ENCODE measurements at places on chromosomes 1 and 21.
A peak's percentile ranks its signal among the peaks of the same experiment; 100 is the strongest.

DNA sequence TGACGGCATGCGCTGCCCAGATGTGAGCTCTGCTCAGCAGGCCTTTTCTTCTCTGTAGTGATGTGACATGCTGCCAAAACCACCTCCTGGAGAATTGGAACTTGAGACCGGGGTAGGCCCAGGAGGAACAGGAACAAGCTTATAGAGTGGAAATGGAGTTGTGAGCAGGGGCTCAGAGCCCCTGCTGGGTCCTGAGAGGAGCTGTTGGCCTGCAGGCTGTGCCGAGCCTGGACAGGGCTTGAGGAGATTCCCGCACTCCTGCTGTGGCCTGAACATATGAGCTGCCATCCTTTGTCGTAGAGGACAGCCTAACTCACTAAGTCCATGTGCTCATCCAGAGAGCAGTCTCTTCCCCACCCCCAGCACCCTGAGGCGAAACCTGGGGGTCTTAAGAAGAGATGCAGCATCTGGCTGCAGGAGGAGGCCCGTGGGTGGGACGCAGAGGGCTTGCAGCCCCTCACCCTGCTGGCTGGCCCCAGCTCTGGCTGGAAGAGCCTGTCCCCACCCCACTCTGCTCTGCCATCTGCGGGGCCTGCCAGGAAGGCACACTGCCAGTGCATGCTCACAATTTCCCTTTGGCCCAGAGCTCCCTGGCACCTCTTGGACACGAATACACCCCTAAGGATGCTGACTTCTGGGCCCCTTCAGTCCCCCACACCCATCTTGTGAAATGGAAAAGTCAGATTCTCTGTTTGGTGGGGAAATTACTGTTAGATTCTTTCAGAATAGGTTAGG, 42.5 kb downstream of the PTPRF start:
- DNase-seq = no peak

GRCh38 chr1:63713627-63714481, 60.0 kb upstream of the ROR1 start:
- DNase-seq = no peak

DNA sequence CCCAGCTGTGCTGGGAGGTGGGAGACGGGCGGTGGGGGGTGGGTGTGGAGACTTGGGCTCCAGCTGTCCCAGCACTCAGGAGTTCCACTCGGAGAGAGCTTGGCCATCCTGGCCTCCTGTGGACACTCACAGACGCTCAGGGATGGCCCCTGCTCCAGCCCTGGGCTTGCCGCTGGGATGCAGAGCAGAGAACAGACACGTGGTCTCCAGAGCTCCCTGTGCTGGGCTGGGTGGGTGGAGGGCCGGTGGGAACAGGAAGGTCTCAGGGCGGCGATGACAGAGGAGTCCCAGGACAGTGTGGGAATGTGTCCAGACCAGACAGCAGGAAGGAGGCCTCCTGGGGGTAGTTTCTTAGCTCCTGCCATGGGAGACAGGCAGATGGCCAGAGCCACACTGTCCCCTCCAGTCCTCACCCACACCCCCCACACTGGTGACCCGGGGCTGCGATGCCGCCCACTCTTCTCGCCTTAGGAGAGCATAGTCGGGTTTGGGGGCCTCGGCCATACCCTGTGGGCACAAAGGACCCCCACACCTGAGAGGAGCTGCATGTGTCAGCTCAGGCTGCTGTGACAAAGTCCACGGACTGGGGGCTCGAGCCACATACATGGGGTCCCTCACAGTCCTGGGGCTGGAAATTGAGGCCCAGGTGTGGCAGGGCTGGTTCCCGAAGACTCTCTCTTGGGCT, 2.0 kb downstream of the KRTAP10-9 start:
- no peak for DNase-seq

DNA sequence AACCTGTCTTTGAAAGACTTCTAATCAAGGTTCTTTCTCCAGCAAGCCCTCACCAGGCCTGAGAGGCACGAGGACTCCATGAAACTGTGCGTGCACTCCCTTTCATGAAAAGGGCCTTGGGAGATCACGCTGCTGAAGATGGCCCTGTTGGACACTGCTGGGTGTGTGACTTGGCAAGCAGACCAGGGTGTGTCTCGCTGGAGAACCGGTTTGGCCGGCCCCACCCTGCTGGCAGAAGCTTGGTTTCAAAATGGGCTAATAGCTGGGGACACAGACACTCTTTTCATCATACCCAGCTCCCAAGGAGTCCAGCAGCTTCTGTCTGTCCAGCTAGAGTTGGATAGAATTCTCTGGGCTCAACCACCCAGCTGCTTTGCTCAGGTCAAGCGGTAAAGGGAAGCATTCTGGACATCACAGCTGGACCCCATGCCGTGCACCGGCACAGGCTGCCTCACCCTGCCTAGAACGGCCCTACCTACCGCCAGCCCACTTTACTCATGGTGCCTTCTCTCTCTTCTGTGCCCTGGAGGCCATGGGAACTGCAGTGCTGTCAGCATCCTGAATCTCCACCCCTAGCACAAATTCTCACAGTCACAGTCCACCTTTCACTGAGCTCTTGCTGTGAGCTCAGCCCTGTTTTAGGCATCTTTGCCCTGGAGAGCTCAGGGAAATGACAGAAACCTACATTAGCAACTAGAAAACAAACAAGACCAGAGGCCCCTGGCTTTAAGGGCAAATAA, 24.6 kb downstream of the PKP1 start:
- DNase-seq = peak; percentile 39

DNA sequence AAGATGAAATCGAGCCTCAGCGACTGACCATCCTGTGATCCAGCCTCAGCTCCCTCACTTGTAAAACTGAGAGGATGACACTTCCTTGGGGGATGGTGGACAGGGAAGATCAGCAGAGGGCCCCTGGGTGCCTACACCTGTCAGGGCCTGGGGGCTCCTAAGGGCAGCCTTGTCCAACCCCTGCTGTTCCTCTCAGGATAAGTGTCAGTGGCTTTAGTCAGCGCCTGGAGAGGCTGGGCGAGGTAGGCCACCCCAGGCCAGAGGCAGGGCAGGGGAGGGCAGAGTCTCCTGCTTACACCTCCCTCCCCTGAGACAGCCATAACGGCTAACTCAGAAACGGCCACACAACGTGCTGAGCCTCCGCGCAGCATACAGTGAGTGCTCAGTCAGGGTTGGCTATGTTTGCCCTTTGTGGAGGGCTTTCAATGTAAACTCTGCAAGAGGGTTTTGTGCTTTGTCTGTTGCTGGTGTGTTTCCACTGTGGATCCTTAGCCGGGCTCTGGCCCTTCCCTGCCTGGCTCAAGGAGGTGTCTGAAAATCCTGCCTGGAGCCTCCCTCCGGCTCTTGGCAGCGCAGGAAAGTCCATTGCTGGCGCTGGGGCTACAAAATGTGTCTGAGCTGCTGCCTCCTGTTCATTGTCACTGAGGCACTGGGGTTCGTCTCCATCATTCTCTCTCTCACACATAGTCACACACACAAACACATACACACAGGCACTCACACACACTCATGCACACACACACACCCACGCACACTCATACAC, 588.4 kb downstream of the PTPRU start:
- no peak for DNase-seq

GRCh38 chr1:215710036-215710898, 143.2 kb downstream of the KCTD3 start:
- DNase-seq = peak; percentile 1

DNA sequence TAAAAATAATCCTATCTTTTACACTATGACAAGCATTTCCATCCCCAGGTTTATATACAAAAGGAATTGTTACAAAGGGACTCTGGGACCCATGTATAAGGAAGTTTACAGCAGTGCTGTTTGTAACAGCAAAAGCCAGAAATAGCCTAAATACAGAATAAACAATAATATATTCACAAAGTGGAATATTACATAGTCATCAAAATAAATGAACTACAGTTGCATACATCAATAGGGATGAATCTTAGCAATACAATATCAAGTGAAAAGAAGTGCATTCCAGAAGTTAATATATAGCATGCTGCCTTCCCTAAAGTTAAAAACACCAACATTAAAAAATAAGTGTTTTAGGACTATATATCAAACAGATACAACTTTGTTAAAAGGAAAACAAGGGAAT, 77.3 kb downstream of the EDEM3 start:
- no peak for DNase-seq

DNA sequence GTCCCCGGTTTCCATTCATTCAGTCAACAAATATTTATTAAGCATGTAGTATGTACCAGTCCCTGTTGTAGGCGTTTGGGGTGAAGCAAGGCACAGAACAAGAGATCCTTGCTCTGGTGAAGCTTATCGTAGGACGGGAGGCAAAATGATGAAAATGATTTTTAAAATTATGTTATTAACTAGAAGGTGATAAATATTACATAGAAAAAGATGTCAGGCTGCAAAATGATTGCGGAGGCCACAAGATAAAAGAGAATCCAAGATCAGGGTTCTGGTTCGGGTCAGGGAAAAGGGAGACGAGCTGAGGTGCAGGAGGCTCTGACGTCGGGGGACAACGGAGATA, 602 bp upstream of the CGN start:
- DNase-seq = peak; percentile 88

DNA sequence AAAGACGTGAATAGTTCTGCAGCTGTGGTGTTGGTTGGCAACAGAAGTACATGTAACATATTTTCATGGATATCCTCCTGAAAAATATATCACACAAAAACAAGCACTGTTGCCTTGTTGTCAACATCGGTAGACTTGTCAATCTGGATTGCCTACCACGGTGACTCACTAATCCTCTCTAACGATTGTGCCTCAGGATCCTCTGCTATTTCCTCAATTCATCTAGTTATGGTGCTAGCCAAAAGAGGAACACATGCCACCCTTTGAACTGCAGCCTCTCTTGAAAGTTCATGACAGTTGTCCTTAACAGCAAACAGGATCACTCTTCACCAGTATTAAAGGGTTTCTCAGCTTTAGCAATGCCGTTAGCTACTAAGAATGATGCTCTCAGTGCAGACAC, 25.7 kb downstream of the RASAL2 start:
- no peak for DNase-seq

DNA sequence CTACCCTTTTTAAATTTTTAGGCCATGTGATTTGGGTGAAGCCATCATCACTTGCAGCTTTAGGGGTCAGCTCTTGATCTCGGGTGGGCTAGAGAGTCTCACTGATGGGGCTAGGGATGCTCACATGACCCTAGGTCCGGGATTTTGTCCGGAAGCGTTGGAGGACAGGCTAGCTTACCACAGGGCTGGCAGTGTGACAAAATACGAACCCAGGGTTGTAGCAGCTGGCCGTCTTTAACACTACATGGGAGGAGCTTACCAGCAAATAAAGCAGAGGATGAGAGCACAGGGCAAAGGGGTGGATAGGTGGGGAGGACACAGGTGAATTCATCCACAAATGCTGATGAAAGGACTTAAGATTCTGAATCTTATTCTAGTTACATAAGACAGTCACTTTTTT, 21.9 kb downstream of the GPR161 start:
- DNase-seq = no peak

GRCh38 chr1:162899422-162900146, 38.6 kb upstream of the CCDC190 start:
- DNase-seq = no peak

DNA sequence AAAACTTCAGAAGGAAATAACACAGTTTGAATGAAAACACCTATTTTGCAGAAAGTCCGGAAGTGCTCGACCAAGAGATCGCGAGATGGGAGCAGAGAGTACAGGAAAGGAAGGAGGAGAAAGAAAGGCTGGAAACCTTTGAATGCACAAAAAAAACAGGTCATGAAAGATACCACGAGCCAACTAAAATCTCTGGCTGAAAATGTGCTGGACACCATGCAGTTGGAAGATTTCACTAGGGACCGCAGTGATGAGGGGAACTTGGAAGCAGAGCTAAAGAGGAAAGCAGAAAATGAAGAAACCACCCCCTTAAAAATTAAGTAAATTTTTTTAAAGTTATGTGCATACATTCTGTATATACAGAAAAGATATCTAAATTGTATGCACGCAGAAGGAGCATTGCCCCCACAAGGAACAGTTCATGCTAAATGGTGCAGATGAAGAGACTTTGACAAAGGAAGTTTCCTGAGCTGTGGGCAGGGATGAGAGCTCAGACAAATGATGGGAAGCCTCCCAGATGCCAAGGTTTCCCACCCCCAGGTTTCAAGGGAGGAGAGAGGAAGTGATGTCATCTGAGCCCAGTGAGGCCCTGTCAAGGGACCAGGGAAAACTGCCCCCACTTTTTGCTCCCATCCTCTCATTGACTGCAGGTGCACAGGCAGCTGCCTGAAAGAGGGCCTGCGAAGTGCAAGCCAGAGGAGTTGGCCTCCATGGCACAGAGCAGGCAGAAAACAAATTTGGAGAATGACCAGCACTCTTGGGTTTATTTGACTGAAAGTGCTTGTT, 52.5 kb downstream of the ETS2 start:
- DNase-seq = no peak

DNA sequence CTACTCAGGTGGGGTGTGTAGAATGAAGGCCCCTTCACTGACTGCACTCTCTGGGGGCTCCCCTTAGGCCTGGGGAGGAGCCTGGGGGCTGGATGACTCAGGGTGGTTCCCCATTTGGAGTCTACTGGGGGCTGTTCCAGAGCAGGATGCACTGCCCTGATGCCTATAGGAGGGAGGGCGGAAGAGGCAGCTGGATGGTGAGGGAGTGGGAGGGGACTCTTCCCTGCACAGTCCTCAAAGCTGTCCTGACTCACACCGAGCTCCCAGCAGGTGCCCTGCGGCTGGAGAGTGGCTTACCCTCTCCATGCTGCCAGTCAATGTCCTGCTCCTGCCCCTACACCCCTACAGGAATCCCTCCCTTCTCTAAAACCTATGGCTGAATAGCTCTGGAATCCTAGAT, 204.4 kb downstream of the TRABD2B start:
- DNase-seq = no peak

- DNase-seq = no peak
Observed at GRCh38 chr1:208008534-208008933, 97.6 kb upstream of the CD34 start.

GRCh38 chr1:46020010-46020409, 112.4 kb downstream of the PIK3R3 start:
- no peak for DNase-seq

DNA sequence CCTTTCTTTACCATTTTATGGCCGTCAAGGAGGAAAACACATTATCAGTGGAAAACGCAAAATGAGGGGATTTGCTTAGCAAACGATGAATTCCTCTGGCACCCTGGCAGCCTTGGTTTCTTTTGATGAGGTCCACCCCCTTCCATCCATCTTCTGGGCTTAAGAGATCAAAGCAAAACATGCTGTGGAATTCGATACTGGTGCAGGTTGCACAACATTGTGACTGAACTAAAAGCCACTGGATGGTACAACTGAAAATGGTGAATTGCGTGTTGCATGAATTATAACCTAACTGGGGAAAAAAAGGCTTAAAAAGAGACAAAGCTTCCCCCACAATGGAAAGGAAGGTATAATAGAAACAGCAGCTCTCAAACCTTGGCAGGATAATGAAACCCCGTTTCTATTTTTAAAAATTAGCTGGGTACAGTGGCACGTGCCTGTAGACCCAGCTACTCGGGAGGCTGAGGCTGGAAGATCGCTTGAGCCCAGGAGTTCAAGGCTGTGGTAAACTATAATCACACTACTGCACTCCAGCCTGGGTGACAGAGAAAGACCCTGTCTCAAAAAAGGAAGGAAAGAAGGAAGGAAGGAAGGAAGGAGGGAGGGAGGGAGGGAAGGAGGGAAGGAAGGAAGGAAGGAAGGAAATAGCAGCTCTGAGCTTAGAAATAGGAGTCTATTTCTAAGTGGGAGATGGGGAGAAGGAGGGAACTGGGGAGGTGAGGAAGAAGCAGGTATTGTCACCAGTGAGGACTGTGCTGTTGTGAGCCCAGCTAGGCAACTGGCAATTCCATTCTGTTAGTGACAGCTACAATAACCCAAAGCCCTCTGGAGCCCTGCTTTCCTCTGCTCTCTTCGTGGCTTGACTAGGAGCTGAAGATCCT, 29.0 kb upstream of the LGALS8 start:
- no peak for DNase-seq

- no peak for DNase-seq
Observed at GRCh38 chr1:174326278-174326677, 121.5 kb upstream of the GPR52 start.

GRCh38 chr1:145982010-145982723, 14.2 kb downstream of the TXNIP start:
- no peak for DNase-seq
